Colonic mucosa (tissue), 4 donors: ENCODE measurements at places on chromosomes 16 and 17. TPM values are rescaled to one million over a fixed set of nuclear protein-coding genes. Genes with fewer than 3 reads are reported as not detected.

DNA sequence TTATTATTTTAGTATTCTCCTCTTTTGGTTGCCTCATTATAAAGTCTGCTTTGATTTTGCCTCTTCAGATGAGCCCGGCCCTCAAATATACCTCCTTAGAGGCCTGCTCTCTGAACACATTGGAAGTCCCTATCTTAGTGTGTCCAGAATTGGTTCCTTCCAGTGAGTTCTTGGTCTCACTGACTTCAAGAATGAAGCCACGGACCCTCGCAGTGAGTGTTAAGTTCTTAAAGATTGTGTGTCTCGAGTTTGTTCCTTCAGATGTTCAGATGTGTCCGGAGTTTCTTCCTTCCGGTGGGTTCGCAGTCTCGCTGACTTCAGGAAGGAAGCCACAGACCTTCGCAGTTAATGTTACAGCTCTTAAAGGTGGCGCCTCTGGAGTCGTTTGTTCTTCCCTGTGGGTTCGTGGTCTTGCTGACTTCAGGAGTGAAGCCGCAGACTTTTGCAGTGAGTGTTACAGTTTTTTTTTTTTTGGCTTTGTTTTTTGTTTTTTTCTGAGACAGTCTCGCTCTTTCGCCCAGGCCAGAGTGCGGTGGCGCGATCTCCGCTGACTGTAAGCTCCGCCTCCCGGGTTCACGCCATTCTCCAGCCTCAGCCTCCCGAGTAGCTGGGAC is 45.8 kb upstream of the NOS2 start:
- no peaks in the 10 kb centered on the region for H3K36me3 ChIP-seq
- DNase-seq = no peak
- no peaks in the 10 kb centered on the region for H3K4me1 ChIP-seq

GRCh38 chr17:58517378-58517927 is 3.0 kb upstream of the MTMR4 start:
- no peaks in the 10 kb centered on the region for H3K27me3 ChIP-seq
- no peak for DNase-seq
- H3K27ac ChIP-seq = peak overlapping the region; percentile 98
- H3K4me1 ChIP-seq = peaks cover 8% of the 10 kb centered on the region

- H3K27ac ChIP-seq = peak within 1 kb of the TSS; percentile 100
- H3K36me3 ChIP-seq = peaks cover 19% of the 10 kb centered on the region
- peaks cover 7% of the 10 kb centered on the region for H3K4me1 ChIP-seq
Observed at GRCh38 chr17:76726231-76726775, at the start of gene JMJD6. Gene JMJD6 (minus strand): TSS chr17:76726606. CDS start chr17:76726475, 131 bp downstream.

DNA sequence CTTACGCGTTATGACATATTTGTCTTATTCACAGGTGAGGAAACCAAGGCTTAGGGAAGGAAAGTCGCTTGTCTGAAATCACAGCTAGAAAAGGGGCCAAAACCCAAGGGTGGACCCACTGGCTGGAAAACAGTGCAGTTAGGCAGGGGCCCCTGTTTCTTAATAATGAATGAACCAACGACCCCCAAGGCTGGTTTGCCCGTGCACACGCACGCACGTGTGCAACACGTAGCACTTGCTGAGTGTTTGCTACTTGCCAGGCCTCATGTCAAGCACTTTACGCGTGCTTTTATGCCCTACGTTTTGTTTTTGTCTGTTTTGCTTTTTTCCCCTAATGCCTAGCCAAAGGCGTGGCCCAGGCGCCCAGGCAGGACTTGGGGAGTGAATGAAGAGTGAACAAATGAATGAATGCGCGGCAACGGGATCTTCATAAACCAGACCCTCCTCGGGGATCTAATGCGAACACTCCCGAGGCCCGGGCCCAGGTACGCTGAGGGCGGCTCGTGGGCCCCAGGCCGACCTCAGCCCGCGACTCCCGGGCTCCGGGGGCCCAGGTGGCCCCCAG is 571 bp upstream of the USP10 start:
- H3K36me3 ChIP-seq = no peaks in the 10 kb centered on the region
- H3K27me3 ChIP-seq = no peaks in the 10 kb centered on the region
- H3K27ac ChIP-seq = peak overlapping the region; percentile 57
- peak; percentile 39 for DNase-seq
- H3K4me3 ChIP-seq = peak overlapping the region; percentile 96
- peaks cover 15% of the 10 kb centered on the region for H3K4me1 ChIP-seq

DNA sequence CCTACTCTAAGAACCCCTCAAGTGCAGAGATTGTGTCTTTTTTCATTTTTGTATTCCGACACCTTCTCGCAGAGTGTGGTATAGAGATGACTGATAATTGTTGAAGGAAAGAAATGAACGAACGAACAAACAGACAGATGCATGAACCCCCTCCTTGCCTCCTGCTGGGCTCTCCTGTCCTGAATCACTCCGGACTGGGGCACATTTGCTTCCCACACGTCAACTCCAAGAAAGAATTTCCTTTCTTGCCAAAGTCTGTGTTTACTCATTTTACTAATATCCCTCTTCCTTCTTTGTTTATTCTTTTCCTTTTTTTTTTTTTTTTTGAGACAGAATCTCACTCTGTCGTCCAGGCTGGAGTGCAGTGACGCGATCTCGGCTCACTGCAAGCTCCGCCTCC is 37.5 kb upstream of the BHLHA9 start:
- no peak overlapping the region for H3K27ac ChIP-seq
- H3K4me1 ChIP-seq = no peaks in the 10 kb centered on the region
- H3K36me3 ChIP-seq = no peaks in the 10 kb centered on the region

GRCh38 chr16:57643147-57643874 is 14.9 kb downstream of the ADGRG1 start:
- H3K27me3 ChIP-seq = no peaks in the 10 kb centered on the region
- no peak for DNase-seq
- no peaks in the 10 kb centered on the region for H3K36me3 ChIP-seq

- H3K27me3 ChIP-seq = no peaks in the 10 kb centered on the region
- no peak overlapping the region for H3K4me3 ChIP-seq
- no peak for DNase-seq
- no peaks in the 10 kb centered on the region for H3K4me1 ChIP-seq
- no peak overlapping the region for H3K27ac ChIP-seq
Observed at GRCh38 chr16:48053418-48053745, 102.4 kb downstream of the ABCC12 start.

GRCh38 chr16:81633680-81634379 is 145.3 kb upstream of the PLCG2 start:
- H3K27me3 ChIP-seq = no peaks in the 10 kb centered on the region
- no peak for DNase-seq
- no peaks in the 10 kb centered on the region for H3K4me1 ChIP-seq
- no peaks in the 10 kb centered on the region for H3K36me3 ChIP-seq

DNA sequence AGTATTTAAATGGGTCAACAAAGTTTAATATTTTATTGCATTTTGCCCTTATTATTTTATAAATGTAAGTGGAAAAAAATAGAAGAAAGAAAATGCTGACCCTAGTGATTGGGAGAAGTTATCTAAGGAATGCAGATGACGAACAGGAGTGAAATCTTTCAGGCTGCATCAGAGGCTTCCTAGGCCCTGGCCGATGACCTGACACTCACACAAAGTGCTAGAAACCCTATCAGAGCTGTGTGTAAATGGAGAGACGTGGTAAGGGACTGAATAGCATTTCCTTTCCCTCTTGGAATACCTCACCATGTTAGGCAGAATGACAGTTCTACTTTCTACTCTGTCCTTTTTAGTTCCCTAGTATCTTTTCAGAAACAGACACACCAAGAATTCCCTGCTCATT is 44.9 kb upstream of the CNEP1R1 start:
- no peak overlapping the region for H3K27ac ChIP-seq
- DNase-seq = no peak
- H3K27me3 ChIP-seq = no peaks in the 10 kb centered on the region
- no peaks in the 10 kb centered on the region for H3K36me3 ChIP-seq
- no peak overlapping the region for H3K4me3 ChIP-seq
- H3K4me1 ChIP-seq = no peaks in the 10 kb centered on the region

DNA sequence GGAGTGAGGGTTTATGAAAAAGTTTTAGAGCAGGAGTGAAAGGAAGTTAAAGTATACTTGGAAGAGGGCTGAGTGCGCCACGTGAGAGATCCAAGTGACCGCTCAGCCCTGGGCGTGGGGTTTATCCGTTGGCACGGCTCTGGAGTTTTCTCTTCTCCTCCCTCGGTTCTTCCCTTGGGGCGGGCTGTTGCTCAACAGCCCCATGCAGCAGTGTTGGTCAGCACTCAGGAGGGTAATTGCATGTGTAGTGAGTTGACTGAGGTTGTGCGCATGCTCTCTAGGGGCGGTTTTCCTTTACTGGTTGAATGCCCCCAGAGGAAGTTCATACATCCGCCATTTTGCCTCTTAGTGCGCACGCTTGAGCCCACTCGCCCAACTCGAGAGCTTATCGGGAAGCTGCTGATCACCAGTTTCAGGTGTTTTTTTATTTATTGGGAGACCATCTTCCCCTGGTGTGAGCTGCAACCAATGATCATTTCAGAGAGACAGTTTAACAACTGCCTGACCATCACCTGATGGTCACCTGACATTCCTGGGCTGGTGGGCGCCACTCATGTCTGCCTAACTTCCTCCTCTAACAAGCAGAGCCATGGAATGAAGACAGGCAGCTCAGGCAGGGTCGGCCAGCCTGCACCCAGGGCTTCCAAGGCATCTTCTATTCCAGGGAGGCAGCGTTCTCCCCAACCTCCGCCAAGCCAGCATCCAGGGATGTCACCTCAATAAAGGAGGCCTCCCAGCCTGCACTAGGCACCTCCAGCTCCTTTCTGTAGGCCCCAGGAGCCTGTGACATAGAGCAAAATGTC is 41.3 kb upstream of the DNAH17 start:
- DNase-seq = no peak
- no peaks in the 10 kb centered on the region for H3K27me3 ChIP-seq
- H3K27ac ChIP-seq = no peak overlapping the region
- no peaks in the 10 kb centered on the region for H3K4me1 ChIP-seq

- peak overlapping the region; percentile 27 for H3K4me3 ChIP-seq
- H3K36me3 ChIP-seq = no peaks in the 10 kb centered on the region
- no peak overlapping the region for H3K27ac ChIP-seq
- peaks cover 49% of the 10 kb centered on the region for H3K27me3 ChIP-seq
Observed at GRCh38 chr16:3046641-3047386, 453 bp downstream of the MMP25 start.

The KRT9 gene
- not detected for total RNA-seq

The RGS11 gene
- 4.0 TPM for total RNA-seq

The MPG gene
- 39.3 TPM for total RNA-seq

The RUNDC3A gene
- total RNA-seq = 1.4 TPM

The CA7 gene
- 46.2 TPM for total RNA-seq

The CETP gene
- total RNA-seq = not detected
